ENCODE measurements at places on chromosomes 7 and 10.

- no peak for DNase-seq
These were observed 23.2 kb upstream of the PRKAR1B start for GRCh38 chr7:750111-750905.

GRCh38 chr10:124380256-124380995, 38.3 kb downstream of the OAT start:
- no peak for DNase-seq

DNA sequence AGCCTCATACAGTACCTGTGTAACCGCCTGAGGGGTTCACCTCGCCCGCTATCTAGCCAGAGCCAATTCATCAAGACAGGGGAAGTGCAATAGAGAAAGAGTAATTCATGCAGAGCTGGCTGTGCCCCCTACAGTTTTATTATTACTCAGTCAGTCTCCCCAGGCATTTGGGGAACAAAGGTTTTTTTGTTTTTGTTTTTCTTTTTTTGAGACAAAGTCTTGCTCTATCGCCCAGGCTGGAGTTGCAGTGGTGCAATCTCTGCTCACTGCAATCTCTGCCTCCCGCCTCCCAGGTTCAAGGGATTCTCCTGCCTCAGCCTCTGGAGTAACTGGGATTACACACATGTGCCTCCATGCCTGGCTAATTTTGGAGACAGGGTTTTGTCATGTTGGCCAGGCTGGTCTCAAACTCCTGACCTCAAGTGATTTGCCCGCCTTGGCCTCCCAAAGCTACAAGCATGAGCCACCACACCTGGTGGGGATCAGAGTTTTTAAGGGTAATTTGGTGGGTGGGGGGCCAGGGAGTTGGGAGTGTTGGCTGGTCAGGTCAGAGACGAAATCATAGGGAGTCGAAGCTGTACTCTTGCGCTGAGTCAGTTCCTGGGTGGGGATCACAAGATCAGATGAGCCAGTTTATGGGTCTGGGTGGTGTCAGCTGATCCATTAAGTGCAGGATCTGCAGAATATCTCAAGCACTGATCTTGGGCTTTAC, 116.5 kb downstream of the MARCHF5 start:
- no peak for DNase-seq

DNA sequence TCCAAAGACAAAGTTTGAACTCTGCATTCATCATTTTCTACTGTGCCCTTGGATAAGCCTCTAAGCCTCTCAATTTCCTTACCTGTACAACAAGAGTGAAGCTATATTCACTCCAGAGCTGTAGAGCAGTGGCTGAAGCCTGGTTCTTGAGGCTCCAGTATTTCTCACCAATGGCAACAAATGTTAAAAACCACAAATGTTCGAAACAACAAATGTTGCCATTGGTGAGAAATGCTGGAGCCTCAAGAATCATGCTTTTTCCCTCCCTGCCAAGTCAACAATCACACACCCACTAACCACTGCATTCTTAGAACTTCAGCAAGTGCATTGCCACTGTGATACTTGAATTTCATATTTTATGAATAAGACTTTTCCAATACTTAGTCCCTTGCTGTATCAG, 237.9 kb downstream of the TMEM26 start:
- DNase-seq, result no peak

DNA sequence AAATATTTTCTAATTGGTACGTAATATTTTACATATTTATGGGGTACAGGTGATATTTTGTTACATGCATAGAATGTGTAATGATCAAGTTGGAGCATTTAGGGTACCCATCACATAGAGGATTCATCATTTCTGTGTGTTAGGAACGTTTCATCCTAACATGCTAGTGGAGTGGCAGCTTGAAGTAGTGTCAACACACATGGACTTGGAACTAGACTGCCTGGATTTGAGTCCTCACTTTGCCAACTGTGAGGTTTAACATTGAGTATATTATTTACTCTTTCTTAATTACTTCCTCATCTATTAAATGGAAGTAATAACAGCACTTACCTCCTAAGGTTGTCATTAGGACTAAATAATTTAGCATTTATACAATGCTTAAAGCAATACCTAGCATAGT, 241.9 kb downstream of the PLXDC2 start:
- DNase-seq, result no peak

- no peak for DNase-seq
These were observed 572.1 kb downstream of the SORCS1 start for GRCh38 chr10:106592396-106592795.

- no peak for DNase-seq
These were observed 113.3 kb downstream of the TCF7L2 start for GRCh38 chr10:113063043-113063967.

DNA sequence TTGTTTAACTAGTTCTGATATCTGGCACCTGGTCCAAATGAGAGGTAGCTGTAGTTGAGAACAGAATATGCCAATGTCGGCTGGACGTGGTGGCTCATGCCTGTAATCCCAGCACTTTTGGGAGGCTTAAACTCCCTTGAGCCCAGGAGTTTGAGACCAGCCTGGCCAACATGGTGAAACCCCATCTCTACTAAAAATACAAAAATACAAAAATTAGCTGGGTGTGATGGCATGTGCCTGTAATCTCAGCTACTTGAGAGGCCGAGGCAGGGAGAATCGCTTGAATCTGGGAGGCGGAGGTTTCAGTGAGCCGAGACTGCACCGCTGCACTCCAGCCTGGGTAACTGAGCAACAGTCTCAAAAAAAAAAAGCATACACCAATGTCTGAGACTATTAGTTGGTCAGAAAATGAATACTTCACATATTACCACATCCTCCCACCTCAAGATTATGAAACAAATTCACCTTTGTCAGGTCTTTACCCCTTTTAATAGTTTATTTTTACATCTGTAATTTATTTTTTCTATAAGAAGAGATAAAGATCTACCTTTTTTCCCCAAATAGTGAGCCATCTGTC, 38.8 kb downstream of the EPC1 start:
- DNase-seq, result no peak

DNA sequence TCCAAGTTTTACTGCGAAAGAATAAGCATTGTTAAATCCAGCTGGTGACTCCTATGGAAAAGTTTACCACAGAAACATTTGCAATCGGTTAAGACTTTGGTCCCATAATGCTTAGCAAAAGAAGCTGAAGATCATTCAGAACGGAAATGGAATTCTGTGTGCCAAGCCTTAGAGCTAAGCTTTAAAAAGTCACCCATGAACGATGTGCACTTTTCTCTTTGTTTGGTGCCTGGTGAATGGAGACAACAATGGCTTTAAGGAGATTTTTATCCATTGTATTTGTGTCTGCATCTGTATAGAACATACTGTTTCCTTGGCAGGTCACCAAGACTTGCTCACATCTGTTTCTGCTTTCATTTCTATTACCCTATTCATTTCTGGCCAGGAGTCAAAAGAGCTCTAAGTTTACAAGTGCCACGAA, 26.3 kb upstream of the COL1A2 start:
- no peak for DNase-seq

- DNase-seq, result no peak
These were observed 637 bp downstream of the SAMD8 start for GRCh38 chr10:75111907-75112679.

GRCh38 chr7:53539558-53539957, 504.1 kb downstream of the POM121L12 start:
- DNase-seq, result no peak

DNA sequence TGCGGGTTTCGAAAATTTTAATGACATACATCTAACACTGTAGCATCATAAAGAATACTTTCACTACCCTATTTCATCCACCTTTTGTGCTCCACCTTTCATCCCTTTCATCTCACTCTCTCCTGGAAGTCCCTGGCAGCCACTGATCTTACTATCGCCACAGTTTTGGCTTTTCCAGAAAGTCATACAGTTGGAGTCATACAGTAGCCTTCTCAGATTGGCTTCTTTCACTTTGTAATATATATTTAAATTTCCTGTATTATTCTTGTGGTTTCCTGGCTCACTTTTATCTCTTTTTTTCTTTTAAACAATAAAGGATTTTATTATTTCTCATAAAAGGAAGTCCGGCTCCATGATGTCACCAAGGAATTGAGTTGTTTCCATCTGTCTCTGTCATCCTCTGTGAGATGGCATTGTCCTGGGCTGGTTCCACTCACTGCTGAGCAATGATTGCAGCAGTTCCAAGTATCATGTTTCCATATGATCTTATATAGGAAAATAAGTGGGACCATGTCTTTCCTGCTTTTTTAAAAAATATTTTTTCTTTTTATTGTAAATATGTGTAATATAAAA, 626.3 kb downstream of the POM121L12 start:
- DNase-seq, result no peak

DNA sequence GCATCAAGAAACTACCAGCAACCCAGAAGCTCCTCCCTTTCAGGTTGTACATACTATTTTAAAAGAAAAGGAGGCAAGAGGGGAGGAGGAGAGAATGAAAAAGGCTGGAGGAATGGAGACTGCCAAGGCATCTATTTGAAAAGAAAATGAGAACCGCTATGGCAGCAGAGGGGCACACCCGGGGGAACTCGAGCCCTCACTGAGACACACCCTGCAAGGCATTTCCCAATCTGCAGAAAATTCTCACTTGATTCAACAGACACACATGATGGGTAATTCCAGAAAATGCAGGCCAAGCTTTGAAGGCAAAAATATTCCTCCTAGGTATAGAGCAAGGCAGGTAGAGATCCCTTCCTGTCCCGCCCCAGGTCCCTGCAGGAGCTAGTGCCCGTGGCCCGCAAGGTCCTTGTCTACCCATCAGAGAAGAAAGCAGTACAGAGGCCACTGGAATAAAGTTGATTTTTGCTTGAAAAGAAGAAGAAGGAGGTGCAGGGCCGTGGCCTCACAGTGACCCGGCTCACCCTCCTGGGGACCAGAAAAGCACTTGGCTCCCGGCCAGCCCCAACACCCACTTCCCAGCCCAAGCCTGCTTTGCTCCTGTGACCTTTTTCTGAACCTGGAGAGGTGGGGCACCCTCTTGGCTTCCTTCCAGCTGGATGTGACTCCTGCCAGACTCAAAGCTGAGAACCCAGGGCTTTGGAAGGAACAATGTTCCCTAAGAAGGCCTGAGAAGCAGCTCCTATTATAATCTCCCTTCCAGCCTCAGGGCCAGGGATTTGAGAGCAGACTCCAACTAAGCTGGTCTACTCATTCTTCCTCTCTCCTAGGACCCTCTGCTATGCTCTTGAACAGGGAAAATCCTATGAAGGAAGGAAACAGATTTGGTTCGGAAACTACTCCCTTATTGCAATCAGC, 6.2 kb upstream of the PIK3CG start:
- no peak for DNase-seq

DNA sequence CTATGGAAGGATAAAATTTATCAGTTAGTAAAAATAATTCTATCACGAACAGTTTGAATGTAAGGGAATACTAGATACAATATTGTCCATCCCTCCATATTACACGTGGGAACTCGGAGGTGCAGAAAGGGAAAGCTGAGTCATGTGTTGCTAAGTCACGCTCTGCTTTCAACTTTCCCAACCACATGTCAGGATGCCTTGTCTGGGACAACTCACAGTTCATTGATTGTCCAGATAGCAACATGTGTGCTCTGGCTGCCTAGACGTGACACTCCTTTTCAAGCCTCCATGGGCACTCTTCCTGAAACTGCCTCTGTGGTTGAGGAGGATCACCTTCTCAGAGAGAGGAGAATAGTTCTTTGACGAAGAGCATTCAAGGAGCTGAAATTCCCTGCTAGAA, 808.1 kb downstream of the GRID1 start:
- no peak for DNase-seq

GRCh38 chr10:93124580-93125318, 51.1 kb downstream of the CYP26A1 start:
- DNase-seq, result no peak

DNA sequence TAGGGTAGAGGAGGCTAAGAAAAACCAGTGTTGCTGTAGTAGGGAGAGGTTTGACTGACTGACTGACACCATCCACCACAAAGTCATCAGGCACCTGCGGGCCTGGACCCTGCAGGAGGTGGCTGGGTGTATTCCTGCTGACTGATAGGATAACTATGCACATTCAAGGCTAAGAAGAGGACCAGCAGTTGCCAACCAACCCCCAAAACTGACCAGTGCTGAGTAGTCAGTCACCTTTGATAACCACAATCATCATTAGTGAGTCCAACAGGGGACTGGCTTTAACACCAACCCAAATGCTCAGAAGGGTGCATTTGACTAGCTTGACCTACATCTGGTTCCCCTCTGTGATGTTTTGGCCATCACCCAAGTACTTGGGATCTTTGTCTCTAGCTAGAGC, 30.5 kb downstream of the PLXNA4 start:
- no peak for DNase-seq

- no peak for DNase-seq
These were observed 47.1 kb downstream of the PAPSS2 start for GRCh38 chr10:87706731-87707130.

DNA sequence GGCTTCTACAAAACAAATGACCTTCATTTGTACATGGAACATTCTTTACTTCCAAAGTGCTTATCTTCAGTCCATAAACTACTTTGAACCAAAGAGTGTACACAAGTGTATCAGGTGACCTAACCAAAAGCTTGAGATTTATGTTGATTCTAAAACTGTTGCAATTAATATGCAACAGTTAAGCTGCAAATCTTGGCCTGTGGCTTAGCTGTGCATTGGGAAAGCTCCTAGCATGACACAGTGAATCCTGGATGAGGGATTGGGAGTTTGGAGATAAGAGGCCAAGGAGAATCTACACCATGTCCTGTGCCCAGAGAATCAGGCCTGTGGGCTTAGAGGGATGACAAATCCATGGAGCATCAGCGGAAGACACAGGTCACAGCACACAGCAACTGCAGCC, 105.2 kb upstream of the GSDME start:
- no peak for DNase-seq

Measured in activated T-helper 1 cell treated with anti-CD3 and anti-CD28 coated beads, Interleukin-2, amount 50 U/mL, for 16 hours (primary cell).